ENCODE measurements at places on chromosomes 1 and 21. TPM values are rescaled to one million over a fixed set of nuclear protein-coding genes. Genes with fewer than 3 reads are reported as not detected.

The PDXK gene
- 51.5 TPM for total RNA-seq

The SV2A gene
- 1.2 TPM for total RNA-seq

The MIGA1 gene
- total RNA-seq = 8.1 TPM

The OR2L5 gene
- total RNA-seq = not detected

The ESRRG gene
- not detected for total RNA-seq
